Cortex of kidney (tissue), 1 donor: ENCODE measurements at places on chromosomes 3 and 15.

GRCh38 chr15:33445984-33446383 is 135.2 kb downstream of the RYR3 start:
- DNase-seq, result no peak

GRCh38 chr15:52438047-52438446 is 90.6 kb downstream of the MYO5A start:
- no peak for DNase-seq

DNA sequence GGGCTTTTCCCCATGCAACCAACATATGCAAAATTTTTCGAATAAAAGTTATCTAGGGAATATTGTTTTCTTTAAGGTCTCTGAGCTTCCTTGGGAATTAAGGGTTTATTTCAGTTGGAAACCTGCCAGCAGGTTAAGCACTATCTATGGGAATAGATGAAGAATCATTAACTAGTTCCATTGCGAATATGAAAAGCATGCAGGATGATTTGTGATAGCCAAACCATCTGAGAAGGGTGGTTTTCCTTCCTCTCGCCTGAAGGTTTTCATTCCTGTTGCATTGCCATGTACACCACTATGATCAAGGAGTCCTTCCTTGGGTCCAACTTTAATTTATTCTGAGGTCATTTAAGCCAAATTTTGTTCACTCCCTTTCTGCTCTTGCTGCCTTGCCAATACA is 184.9 kb downstream of the NR2F2 start:
- no peak for DNase-seq

- DNase-seq, result no peak
Measured at GRCh38 chr15:69578787-69579583, 126.4 kb downstream of the RPLP1 start.

DNA sequence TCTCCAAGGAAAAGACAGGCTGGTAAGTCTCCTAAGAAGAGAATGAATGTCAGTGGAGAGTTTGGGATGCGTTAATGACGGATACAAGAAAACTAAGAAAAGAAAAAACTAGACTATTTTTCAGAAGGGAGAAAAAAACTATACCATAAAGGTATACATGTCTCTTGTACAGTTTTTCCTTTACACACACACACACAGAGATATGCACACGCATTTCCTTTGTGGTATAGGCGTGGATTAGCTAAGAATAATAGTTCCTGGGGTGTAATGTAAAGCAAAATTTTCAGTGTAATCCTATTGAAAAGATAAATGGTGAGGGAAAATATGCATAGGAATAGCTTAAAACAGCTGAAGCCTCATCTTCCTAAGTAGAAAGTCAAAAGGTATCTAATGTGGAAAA is 36.3 kb downstream of the GABPB1 start:
- DNase-seq, result no peak

DNA sequence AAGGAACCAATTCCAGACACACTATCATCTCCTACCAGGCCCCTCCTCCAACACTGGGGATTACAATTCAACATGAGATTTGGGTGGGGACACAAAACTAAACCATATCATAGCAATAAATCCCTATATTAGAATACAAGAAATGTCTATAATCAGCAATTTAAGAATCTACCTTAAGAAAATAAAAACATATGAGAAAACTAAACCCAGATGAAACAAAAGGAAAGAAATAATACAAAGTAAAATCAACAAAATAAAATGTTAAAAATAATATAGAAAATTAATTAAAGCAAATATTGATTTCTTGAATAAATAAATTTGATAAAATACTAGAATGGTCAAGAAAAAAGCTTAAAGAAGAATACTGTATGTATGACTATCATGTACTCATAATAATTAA is 6.1 kb upstream of the OSTN start:
- no peak for DNase-seq

- DNase-seq, result no peak
Measured at GRCh38 chr15:53658827-53659555, 100.5 kb downstream of the WDR72 start.

DNA sequence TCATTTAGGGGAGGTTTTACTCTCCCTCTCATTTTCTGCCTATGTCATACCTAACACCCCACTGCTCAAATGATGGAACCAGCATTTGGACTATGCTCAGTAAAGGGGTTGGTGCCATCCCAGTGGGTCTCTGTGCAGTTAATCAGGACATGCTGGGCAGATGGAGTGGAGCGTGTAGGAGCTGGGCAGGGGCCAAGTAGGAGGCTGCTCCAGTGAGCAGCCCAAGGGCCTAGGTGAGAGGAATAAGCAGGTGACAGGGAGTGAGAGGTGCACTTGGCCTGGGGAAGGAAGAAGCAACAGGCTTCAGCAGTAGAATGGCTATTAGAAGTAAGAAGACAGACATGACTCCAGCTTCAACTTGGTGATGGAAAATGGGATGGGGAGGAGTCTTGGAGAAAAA is 72.2 kb downstream of the EPHB1 start:
- DNase-seq, result no peak

DNA sequence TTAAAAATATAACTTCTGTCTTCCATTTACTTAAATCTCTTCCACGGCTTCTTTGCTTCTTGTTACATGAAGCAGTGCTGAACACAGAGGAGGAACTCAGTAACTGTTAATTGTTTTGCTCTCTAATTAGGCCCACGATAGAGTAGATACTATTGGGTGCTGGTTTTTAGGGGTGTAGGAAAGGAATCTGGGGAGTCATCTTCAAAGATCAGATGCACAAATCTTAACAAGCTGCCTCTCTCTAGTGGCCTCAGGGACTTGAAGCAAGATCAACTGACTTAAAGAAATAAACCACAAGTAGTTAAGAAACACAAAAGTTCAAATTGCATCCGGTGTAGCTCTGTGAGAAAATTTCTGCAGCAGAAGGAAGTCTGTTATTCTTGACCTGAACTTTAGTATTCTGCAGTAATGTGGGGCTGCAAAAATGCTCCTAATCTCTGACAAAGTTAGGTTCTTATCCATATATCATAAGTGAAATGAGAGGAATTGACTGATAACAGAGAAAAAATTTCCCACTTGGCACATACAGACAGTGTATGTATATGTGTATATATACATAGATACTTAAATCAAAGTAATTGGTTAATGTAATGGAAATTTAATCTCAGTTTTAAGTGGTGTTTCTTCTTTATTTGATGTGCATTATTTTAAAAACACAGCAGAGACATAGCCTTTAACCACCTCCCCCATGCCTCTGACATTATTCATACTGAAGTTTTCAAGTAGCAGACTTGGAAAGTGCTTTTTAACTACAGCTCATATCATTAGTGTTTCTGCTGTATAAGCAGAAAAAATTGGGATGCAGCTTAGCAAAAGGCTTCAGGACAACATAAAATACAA is 51.8 kb downstream of the CHST2 start:
- DNase-seq, result no peak

- no peak for DNase-seq
Measured at GRCh38 chr3:72080095-72080494, 295.1 kb upstream of the PROK2 start.

GRCh38 chr3:183591881-183592521 is 36.5 kb upstream of the KLHL6 start:
- no peak for DNase-seq

- no peak for DNase-seq
Measured at GRCh38 chr15:87354661-87355410, 901.7 kb downstream of the NTRK3 start.

DNA sequence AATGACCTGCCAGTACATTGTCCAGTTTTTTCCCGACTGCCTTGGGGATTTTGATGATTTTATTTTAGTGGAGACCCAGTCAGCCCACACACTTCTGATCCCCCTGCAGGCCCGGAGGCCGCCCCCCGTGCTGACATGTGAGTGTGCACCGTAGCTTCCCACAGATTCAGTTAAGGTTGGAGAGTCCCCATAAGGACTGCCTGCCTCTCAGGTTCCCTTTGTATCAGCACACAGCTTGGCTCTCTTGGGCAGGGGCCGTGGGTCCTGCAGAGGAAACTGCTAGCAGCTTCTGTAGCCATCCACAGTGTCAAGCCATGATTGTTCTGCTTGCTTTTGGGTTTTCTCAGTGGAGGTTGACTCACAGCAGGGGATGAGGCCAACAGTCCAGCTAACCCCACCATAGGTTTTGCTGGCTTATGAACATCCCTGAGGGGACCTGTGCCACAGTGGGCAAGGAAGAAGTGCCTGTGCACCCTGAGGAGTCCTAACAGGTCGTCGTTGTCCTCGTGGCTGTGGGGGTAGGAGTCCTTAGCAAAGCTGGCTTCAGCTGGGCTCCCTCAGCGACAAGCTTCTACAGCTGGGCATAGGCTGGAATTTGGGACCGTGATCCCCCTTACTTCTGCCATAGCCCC is 46.4 kb downstream of the DLEC1 start:
- DNase-seq, result no peak

- no peak for DNase-seq
Measured at GRCh38 chr15:64191971-64192830, 29.4 kb upstream of the PPIB start.

GRCh38 chr3:64571982-64572381 is 115.8 kb downstream of the ADAMTS9 start:
- no peak for DNase-seq

- DNase-seq, result no peak
Measured at GRCh38 chr3:70820397-70820796, 508.0 kb upstream of the MDFIC2 start.

- DNase-seq, result no peak
Measured at GRCh38 chr15:72722071-72722696, 36.2 kb downstream of the BBS4 start.

GRCh38 chr3:37943631-37944314 is 46.8 kb upstream of the VILL start:
- no peak for DNase-seq

DNA sequence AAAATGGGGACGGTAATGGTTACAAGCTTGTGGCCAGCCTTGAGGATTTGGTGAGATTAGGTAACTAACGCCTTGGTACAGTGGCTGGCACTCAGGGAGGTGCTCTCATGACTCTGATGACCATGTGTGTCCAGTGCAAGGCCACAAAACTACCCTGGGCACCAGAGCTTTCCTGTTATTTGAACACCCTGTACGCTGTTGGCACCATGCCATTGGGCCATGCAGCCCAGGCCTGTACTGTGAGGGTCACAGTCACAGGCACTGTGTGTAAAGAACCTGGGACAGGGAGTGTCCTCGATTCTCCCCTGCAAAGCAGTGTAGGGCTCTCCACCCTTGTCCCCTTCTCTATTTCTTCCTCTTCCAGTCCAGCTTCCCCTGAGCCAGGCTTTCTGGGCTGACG is 6.3 kb downstream of the TMEM43 start:
- DNase-seq, result no peak

DNA sequence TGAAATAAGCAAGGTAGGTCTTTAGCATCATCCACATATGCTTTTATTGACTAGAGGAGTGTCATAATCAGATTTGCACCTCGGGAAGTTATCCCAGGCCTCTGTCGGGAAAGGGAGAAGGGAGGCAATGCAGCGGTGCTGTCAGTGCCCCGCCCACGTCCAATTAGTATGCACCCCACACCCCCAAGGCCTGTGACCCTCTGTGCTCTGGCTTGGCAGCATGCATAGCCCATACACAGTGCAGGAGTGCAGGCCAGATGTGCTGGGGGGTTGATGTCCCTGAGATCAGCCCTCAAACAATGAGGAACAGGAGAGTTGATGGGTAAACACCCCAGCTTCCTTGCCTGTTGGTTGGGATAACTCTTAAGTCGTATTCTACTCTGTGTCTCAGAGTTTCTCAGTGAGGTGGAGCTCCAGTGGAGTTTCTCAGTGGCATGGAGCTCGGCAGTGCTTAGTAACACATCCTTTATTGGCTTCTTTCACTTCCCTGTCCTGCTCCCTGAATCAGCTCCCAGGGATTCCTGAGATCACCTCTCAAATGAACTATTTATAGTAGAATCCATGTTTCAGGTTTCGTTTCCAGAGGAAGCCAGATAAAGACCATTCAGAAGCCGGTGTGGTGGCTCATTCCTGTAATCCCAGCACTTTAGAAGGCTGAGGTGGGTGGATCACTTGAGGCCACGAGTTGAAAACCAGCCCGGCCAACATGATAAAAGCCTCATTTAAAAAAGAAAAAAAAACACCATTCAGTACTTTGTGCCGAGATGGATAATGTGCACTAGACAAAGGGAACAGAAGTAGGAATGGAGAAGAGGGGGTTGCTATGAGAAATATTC is 26.7 kb upstream of the NDUFB4 start:
- no peak for DNase-seq
